ENCODE measurements at places on chromosomes 13 and 19.

GRCh38 chr13:61900033-61900432 is 484.4 kb upstream of the PCDH20 start:
- no peak for DNase-seq

DNA sequence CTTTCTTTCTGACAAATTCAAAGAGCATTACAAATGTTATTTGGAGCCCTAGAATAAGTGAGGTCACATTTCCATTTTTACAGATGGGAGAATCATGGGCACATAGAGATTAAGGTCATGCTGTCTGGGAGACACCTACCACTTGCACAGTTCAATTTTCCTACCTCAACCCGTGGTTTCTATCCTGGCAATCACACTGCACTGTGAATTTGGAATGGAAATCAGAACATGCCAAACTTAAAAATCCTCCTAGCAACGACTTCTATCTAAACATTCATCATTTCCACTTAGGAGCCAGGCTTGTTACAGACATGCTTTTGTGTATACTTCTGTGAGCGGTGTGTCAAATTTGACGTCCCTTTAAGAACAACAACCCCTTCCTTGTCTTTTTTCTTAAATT is 251.5 kb downstream of the DNAJC15 start:
- no peak for DNase-seq

- DNase-seq: no peak
Observed at GRCh38 chr19:12652219-12652618, 14.3 kb downstream of the MAN2B1 start.

DNA sequence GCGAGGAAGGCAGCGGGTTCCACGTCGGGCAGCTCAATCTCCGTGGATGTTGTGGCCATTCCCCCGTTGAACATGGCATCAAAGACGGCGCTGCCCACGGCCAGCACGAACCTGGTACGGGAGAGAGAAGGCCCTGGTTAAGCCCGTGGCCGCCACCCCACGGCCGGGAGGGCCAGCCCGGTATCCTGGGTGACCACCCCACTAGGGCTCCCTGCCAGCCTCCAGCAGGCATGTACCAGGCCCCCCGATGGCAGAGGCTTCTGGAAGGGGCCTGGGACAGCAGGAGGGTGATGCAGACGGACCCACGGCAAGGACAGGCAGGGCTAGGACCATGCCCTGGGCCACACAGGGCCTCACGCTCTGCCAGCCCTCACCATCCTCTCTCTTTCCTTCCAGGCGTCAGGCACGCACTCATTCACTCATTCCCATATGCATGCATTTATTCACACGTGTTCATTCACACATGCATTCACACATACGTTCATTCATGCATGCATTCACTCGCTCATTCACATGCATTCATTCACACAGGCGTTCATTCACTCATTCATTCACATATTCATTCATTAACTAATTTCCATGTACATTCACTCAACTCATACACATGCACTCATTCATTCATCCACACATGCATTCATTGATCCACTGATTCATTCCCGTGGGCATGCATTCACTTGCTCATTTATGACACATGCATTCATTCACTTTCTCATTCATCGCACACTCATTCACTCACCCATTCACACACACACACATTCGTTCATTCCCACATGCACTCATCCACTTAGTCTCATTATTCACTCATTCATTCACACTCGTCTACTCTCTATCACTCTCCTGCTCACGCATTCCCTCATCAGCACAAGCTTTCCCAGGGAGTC is 17.9 kb downstream of the BTBD2 start:
- no peak for DNase-seq

DNA sequence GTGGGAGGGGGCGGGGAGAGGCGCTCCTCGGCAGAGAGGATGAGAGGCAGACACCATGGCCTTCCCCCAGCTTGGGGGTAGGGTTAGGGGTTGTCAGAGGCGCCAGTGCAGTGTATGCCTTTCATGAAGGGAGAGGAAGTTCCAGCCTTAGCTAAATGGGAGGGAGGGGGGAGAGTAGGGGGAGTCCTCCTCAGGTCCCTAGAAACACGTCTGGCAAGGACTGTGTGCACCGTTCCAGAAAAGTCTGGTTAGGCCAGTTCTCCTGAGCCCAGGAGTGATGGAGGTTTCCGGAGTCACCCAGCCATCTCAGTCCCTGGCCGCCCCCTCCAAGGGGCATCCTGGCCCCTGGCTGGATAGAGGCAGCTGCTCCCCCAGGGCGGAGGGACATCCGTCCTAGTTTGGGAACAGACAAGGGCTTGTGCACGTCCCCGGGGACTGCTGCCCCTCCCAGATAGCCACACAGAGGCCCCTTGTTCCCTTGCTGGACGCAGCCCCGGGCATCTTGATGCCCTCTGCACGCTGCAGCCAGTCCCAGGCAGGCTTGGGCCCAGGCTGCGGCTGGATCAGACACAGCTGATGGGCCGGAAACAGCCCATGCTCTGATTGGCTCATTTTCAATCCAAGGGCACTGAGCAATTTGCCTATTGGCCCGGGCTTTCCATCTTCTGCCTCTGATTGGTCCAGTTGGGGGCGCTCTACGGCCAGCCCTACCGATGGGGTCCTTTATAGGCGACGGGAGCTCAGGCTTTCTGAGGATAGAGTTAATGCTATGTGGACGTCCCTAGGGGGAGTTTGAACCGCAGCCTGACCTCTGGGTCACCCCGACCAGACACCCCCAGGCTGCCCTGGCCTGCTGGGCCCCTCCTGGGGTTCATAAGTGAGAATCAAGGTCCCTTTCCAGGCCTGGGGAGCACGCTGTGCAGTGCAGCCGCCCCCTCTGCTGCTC is 3.8 kb downstream of the S1PR2 start:
- DNase-seq: no peak

DNA sequence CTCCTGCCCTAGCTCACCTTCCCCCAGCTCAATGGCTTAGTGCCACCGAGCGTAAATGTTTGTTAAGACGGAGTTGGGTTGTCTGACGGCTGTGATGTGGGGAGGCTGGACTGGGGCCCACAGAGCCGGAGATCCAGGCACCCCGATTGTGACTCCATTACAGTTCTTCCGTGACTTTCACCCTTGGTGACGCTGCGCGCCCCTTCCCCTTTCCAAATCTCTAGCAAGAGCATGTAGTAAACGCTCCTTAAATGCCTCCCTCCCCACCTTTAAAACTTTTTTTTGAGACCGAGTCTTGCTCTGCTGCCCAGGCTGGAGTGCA is 829 bp downstream of the REEP6 start:
- DNase-seq: no peak

DNA sequence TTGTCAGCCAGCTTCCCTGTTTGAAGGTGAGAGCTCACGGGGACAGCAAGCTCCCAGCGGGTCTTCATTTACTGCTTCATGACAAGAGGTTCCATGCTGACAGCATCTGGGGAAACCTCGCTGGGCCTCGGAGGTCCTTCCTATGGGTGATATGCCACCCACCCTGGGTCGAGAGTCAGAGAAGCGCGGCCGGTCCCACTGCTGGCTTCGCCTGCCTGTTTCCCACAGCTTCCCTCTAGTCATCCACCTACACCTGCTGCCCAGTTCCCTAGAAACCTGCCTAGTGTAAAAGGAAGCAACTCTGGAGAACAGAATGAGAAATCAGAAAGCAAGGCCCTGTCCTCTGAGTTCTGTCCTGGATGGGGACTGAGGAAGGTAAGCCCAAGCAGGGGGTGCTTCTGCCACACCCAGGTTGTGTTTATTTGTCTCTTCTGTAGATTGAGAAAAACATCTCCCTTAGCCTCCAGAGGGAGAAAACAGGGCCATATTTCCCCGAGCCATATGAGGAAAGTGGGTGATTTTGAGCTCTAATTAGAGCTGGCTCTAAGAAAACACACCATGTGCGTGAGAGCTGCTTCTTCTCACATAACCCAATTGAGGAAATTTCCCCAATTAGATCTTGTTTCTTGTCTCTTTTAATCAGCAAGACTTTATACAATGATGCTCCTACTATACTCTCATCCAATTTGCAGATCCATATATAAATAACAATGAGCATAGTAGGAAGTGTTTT is 504.3 kb downstream of the IRS2 start:
- no peak for DNase-seq

- DNase-seq: no peak
Observed at GRCh38 chr13:50220938-50221337, 205.7 kb downstream of the KCNRG start.

DNA sequence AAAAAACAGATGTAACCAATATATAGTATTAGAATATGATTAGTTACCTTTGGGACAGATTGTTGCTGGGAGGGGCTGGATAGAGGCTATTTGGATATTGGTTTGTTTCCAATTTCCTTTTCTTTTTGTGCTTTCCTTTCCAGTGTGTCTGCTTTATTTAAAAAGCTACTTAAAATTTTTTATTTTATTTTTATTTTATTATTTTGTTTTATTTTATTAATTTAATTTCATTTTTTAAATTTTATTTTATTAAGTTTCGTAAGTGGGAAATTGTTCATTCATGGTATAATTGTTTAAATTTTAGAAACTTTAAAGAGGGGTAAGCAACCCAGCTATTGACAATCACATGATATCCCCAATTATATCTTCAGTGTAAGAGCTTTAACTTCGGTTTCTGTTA is 2077.0 kb upstream of the PCDH20 start:
- no peak for DNase-seq

- no peak for DNase-seq
Observed at GRCh38 chr13:66681403-66681802, 548.7 kb downstream of the PCDH9 start.

GRCh38 chr13:79918620-79919019 is 422.3 kb downstream of the SPRY2 start:
- DNase-seq: no peak

- DNase-seq: peak; percentile 5
Observed at GRCh38 chr13:23289917-23290357, 109.2 kb downstream of the SGCG start.

DNA sequence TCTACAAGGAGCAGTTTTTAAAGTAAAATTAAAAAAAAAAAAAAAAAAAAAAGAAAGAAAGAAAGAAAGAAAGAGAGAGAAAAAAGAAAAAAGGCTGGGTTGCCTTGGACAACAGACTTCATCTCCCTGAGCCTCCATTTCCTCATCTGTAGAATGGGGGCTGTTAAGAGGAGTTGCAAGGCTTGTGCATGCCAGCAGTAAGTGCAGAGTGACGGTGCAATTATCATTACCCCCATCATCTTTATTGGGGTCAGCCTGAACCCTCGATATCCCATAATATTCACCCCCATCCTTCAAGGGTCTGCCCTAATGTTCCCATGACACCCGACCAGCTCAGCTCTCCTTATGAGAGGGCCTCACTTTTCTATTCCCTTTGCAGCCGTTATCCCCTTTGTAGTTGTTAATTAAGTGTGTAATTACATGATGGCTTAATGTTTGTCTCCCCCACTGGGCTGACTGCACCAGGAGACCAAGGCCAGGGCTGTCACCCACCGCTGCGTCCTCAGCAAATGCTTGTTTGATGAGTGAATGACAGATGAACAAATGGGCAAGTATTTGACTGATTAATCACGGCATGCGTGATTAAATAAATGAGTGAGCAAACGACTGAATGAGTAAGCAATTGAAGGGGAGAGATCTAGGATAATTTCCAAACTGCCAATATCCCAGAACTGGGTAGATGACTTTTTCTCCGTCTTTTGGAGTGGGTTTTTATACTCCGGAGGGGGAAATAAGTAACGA is 10.1 kb downstream of the FOSB start:
- no peak for DNase-seq

DNA sequence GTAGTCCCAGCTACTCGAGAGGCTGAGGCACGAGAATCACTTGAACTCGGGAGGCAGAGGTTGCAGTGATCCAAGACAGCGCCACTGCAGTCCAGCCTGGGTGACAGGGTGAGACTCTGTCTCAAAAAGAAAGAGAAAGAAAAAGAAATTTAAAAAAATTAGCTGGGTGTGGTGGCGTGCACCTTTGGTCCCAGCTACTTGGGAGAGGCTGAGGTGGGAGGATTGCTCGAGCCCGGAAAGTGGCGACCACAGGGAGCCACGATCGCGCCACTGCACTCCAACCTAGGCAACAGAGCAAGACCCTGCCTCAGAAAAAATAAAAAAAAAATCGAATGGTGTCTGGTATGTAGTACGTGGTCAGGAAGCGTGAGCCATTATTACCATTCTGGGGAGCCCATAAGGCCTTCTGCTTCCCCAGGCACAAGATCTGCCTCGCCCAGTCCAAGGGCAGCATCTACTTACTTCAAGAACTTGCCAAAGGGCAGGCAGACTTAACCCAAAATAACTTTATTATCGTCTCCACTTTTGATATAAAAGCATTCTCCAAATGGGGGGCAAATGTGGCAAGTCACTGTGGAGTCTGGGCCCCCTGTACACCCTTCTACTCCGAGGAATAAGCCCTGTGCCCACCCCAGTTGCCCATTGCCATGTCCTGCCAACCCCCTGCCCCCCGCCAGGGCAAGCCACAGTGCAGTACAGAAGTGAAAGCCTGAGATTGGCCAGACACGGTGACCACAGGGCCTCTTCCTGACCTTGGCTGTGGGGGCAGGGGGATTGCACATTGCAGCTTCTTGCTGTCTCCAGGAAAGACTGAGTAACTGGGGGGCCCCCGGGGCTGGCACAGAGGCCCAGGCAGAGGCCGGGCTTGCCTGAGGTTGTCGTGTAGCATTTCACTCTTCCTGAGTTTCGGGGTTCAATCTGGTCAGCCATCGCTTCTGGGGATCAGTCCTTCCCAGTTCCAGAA is 12.6 kb downstream of the CCL25 start:
- DNase-seq: no peak

GRCh38 chr19:15177269-15178116 is 23.3 kb downstream of the NOTCH3 start:
- DNase-seq: peak; percentile 78

GRCh38 chr13:108850691-108851090 is 221.3 kb downstream of the MYO16 start:
- DNase-seq: no peak

- no peak for DNase-seq
Observed at GRCh38 chr13:76210262-76210661, 574.1 kb downstream of the LMO7 start.

- DNase-seq: no peak
Observed at GRCh38 chr19:54230031-54230430, 7.2 kb upstream of the LILRB3 start.

DNA sequence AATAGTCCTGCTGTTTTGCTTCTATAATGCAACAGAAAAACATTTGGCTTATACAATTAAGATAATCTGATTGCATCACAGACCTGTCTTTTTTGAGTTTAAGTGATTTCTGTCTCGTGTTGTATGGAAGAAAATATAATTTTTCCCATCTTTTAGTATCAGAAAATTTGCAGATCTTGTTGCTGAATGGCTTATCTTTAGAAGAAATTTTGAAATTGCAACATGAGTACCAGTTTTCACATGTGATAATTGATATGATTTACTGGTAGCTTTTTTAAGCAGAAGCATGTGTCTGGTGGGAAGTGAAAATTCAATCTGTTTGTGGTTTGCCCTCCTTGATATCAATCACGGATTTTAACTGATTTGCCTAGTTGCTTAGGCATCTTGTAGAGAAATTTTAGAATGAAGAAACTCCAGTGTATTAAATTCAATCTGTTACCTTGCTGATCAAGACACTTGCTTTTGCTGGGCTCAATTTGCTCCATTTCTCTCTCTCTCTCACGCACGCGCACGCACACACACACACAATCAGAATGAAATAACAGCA is 89.8 kb upstream of the MYCBP2 start:
- no peak for DNase-seq

GRCh38 chr13:98686270-98686669 is 66.2 kb downstream of the SLC15A1 start:
- DNase-seq: no peak
